ENCODE measurements at places on chromosomes 2 and 18.

- DNase-seq: no peak
These were observed 2.1 kb upstream of the EMILIN1 start for GRCh38 chr2:27076323-27076722.

DNA sequence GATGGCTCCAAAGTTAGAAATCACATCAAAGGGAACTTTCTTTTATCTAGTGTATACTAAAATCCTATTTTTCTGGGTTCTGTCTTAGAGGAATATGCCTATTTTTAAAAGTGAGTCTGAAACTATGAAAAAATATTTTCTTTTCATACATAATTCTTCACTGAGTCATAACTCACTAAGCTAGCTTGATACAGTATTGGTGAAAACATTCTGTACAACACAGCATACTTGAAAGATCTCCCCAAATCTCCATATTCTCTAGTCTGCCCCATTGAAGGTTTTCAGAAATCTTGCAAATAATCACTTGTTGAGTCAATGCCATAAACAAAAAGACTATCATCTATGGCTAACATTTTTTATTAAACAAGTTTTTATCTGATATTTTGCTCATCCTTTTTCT, 44.5 kb downstream of the COL3A1 start:
- no peak for DNase-seq

- DNase-seq: no peak
These were observed 60.1 kb upstream of the KIF5C start for GRCh38 chr2:148814860-148815419.

- DNase-seq: no peak
These were observed 20.8 kb downstream of the MSH6 start for GRCh38 chr2:47803770-47804169.

DNA sequence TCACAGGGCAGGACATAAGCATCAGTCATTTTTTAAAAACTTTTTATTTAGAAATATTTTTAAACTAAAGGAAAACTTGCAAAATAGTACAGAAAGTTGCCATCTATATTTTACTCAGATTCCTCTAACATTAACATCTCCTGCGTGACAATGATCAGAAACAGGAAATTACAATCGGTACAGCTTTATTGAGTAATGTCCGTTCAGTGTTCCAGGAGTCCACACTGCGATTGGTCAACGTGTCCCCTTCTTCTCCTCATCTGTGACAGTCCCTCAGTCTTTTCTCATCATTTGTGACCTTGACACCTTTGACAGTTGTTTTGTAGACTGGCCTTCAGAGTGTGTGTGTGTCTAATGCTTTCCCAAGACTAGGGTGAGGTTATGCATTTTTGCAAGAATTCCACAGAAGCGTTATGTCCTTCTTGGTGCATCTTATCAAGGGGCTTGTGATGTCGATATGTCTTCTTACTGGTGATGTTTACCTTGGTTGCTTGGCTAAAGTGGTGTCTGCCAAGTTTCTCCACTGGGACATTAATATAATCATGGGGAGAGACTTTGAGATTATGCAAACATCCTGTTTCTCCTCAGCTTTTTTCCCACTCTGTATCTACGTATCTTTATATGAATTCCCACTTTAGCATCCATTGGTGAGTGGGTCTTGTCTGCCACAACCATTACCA, 21.4 kb upstream of the TMEM177 start:
- peak; percentile 78 for DNase-seq

DNA sequence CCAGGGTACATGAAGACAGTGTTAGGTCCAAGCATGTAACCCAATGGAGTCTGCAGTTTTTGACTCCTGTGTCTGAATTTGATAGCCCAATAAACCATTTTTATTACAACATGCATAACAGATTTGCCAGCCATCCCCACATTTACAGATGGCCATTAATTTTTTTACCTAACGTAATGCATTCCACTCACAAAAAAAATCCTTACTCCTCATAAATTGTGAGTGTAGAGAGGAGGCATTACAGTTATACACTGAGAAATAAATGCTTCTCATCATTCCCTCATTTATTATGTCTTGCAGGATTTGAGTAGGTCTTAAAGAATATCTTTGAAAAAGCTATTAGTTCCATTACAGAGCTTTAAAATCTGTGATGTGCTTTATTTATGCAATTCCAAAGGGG, 193.8 kb downstream of the CMPK2 start:
- no peak for DNase-seq

DNA sequence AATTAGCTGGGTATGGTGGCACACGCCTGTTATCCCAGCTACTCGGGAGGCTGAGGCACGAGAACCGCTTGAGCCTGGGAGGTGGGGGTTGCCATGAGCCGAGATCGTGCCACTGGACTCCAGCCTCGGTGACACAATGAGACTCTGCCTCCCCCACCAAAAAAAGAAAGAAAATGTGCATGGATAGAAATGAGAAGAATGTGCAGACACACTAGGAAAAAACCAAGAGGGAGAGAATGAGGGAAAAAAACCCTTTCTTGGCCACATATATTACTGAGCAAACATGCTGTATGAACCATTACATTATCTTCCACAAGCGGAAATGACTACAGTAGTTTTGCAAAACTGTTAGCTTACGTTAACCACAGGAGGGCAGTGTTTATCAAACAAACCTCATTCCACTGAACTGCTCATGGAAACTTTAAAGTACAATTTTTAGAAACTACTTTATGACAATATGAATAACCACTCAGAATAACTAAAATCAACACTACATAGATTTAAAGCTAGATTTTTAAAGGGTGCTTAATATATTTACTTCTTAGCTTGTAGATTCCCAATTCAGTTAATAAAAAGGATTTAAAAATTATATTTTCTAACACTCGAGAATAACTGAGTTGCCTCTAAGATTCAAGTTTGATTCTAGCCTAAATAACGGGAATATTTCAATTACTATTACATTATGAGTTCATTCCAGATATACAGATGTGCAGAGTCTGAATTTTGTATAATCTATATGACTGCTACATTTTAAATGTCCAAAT, 26.4 kb downstream of the ASXL2 start:
- DNase-seq: no peak

GRCh38 chr2:152344579-152345195, 9.7 kb downstream of the FMNL2 start:
- no peak for DNase-seq

- DNase-seq: no peak
These were observed 161.6 kb downstream of the RDH14 start for GRCh38 chr2:18398833-18399232.

- DNase-seq: no peak
These were observed 207.2 kb downstream of the SLC8A1 start for GRCh38 chr2:40244675-40245074.

GRCh38 chr2:105760191-105760590, 15.5 kb downstream of the NCK2 start:
- no peak for DNase-seq

- no peak for DNase-seq
These were observed 4.9 kb upstream of the SLC14A1 start for GRCh38 chr18:45719106-45719505.

DNA sequence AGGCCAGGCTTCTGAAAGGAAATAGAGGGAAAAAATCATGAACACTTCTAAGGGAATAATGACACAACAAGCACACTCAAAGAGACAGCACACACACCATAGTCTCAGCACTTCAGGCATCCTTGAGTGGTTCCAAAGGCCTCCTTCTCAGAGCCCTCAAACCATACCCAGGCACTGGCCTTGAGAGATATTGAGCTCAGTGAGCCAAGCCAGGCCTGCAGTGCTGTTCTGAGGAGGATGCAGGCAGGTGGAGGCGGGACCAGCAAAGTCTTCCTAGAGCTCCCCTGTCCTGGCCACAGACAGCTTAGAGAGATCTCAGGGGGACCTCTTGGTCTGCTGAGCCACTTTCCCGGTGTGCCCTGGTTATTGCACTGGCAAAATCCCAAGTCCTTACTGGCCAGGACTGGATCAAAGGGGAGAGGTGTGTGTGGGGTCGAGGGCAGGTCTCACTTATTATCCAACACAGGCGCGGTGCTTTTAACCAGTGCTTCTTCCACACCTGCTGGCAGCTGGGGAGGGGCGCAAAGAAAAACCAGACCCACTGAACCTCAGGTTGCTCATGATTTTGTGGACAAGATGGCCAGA, 86.8 kb upstream of the HAAO start:
- DNase-seq: no peak

DNA sequence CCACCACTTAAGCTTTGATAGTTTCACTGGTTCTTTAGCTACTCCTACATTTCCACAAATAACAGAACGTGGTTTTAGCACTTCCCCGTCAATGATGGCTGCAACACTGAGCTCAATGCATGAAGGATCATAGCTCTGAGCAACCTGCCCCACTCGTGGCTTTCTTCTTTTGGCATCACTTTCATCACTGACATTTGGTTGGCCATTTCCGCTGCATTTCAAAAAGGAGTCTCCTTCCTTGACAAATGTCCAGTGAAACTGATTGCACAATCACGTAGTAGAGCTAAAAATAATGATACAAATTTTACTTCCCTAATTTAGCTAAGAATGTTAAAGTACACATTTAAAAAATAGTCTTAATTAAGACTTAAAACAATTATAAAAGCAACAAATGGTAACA, 205.2 kb upstream of the HDAC4 start:
- DNase-seq: no peak

DNA sequence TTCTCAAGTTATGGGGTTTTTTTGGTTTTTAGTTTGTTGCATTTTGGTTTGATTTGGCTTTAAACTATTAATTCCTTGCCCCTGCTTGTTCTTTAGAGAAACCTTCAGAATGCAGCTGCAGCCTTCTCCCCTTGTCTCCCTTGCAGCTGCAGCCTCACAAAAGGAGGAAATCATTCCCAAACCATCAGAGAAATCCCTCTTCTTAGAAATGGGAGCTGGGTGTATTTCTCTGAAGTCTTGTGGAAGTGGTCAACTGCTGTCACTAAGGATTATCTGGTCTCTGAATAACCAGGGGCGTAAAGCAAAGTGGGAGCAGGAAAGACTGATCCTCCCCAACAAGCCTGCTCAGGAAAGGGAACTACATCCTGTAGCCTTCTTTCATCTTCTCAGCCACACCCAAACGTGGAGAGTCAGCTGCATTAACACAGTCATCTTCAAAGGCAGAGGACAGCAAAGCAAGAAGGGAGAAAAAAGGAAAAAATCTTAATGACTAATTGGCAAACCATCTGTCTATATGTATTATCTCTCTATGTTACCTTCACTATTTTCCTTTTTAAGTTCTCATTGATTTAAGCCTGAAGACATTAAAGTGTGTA, 1834.1 kb upstream of the PIK3C3 start:
- no peak for DNase-seq

DNA sequence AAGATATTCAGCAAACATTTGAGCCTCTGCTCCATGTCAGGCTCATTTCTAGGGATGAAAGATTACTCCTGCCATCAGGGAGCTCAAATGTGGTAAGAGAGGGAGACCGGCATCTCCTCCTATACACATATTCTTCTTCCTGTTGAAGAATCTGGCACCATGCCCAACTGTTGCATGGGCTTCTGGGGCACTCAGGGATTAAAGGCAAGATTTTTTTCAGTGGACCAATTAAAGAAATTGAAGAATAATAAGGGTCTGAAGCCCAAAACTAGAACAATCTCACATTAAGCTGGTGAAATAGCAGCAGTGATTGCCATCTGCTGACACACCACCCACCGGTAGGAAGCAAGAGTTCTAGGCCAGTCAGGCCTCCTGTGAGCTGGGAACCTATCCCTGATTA, 145.4 kb upstream of the LYPD6 start:
- no peak for DNase-seq

- DNase-seq: peak; percentile 77
These were observed 11.5 kb downstream of the DPP4 start for GRCh38 chr2:162062559-162062958.

- no peak for DNase-seq
These were observed 1.6 kb downstream of the SLC66A2 start for GRCh38 chr18:79949697-79950487.

DNA sequence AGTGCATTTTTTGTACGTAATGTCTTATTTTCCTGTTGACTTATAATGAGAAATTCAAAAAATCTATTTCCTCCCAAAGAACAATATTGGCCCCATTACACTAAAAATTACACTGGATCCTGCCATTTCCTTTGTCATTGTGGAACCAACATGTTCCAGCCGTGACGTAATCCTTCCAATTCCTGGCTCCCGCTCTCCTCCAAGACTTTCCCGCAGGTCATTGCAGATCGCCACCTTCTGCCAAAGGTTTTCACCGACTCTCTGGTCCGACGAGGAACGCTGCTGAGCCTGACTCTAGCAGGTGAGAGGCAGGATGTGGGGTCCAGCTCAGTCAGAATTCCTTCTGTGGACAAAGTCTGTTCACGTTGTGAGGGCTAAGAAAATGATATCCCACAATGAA, 38.0 kb downstream of the PTGR3 start:
- DNase-seq: peak; percentile 86

DNA sequence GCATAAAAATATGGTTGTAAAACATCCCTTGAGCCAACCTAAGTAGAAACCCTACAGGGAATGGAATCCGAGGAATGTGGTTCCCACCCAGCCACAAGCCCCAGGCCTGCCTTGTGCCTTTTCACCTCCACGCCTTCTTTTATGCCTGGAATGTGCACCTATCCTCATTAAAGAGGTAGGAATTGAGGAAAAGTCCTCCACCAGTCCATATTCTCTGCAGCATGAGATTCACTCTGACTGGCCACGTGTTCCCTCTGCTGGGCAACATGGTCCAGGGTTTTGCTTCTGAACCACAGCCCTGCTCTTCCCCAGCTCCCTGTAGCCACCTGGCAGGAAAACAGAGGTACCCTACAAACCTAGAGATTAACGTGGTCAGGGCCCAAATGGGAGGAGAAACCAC, 787.9 kb upstream of the RAB6C start:
- DNase-seq: no peak

- peak; percentile 86 for DNase-seq
These were observed 89.2 kb upstream of the CXCR4 start for GRCh38 chr2:136207030-136207623.

GRCh38 chr2:143140864-143141661, 11.8 kb downstream of the ARHGAP15 start:
- DNase-seq: no peak

- no peak for DNase-seq
These were observed 34.9 kb downstream of the B4GALT6 start for GRCh38 chr18:31649449-31649848.

DNA sequence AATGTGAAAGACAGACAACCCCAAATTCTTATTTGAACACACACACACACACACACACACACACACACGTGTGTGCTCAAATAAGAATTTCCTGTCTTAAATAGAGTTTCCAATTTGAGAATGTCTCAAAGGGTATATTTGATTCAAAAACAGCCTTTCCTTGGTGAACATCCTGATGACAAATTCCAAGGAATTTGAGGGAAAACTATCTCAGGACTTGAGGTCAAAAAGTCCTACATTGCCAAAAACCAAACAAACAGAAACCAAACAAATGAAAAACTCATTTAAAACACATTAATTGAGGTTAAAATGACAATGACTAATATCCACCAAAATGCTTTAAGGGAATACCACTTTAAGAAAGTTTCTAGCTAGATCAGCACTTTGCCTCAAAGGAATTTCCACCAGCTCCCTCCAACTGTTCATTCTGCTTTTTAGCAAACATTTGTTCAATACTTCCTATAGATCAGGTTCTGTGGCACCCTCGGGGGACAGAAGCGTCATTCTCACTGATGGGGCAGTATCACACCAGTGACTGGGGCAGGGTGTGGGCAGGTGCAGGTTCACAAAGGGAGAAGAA, 232.1 kb upstream of the TRIB2 start:
- peak; percentile 42 for DNase-seq

- DNase-seq: no peak
These were observed 844.3 kb downstream of the MBD2 start for GRCh38 chr18:53380063-53380639.

Data from esophagus muscularis mucosa (tissue), 4 donors.